ENCODE measurements at places on chromosomes 1 and 21.
A peak's percentile ranks its signal among the peaks of the same experiment; 100 is the strongest.

DNA sequence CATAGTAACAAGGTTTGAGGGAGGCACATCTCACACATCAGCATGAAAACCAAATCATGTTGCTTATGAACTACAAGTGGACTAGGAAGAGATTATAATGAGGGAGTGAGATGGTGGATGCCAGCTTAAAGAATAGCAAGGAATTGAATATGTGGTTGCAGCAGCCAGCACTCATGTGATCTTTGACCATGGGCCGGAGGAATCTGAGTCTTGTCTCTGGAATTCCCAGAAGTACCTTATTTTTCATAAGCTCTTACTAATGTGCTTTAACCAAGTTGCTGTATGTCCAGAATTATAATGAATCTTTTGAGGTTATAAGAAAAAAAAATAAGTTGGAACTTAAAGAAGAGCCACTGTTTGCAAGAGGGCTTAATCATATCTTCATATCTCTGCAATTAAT lies 97.0 kb downstream of the DISP1 start:
- no peak for DNase-seq

DNA sequence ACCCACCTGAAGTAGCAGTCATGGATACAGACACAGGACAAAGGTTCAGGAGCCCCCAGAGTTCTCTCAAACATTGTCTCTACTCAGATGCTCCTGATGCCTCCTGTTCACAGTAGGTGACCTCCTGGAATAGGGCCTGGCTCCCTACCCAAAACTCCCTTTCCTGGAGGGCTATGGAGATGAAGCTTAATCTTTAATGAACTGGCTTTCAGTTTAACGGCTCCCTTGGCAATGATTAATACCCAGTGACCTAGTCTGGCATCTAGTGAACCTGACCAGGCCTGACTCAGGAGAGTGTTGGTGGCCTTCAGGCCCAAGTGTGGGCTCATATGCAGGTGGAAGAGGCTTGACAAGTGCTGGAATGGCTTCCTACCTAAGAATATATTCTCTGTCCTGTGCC lies 65.2 kb upstream of the TRABD2B start:
- DNase-seq, result no peak

DNA sequence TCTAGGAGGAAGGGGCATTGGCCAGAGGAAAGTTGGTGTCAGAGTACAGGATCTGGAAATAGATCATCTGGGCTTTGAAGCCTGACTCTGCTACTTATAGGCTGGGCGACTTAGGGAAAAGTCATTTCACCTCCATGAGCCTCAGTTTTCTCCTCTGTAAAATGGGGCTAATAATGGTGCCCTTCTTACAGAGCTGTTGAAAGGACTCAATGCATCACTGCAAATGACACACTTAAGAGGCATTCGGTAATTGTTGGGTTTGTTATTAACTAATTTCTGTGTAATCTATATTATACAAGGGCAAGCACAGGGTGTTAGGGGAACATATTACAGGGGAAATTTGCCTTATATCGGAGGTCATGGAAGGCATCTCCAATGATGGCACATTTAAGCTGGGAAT lies 96.1 kb downstream of the KAZN start:
- DNase-seq, result no peak

DNA sequence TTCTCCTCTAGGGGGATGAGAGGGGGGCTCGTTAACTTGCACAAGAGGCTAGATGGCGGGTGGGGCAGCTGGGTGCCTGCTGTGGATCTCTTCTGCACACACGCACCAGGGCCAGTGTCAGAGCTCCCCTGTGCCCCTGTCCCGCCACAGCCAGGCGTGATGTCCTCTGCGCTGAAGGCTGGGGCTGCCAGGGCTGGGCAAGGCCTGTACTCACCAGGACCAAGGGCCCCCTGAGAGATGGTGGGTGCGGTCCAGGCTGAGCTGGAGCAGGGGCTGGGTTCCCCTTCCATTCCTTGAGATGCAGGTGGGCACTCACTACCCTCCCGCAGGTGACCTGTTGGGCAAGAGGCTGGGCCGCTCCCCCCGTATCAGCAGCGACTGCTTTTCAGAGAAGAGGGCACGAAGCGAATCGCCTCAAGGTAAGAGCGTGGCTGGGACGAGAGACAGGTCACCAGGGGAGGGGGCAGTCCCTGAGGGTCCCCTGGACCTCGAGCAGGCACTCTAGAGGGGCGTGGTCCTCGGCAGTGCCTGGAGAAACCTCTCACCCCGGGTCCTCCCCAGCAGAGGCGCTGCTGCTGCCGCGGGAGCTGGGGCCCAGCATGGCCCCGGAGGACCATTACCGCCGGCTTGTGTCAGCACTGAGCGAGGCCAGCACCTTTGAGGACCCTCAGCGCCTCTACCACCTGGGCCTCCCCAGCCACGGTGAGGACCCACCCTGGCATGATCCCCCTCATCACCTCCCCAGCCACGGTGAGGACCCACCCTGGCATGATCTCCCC lies 15.2 kb downstream of the SAMD11 start:
- no peak for DNase-seq

DNA sequence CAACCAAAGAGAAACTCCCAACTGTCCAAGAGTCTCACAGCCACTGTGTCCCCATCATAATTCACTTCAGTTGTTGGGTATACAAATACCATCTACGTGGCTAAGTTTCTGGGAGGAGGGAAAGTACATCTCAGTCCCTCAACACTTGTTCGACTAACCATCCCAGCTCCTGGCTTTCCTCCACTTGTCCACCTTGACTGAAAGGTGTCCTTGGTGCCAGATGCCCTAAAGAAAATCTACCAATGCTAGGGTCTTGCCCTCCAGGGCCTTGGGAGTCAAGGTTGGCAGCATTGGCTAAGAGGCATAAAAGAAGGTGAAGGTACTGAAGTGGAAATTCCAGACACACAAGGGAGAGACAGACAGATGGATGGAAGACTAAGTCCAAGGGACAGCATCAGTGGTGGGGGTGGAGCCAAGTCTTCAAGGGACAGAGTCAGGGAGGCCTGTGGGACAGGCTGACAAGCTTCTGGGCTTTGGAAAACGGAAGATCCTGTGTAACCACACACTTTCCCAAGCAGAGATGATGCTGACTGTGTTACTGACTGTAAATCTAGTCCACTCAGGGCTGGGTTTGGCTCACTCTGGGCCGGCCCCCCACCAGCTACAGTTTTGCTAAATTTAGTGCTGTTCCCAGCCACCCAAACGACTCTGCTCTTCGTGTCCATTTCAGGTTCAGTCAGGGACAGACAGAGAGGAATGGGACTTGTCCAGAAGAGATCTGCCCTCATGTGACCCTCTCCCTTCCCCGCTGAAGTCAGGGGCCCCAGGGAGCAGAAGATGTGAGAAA lies 60.1 kb downstream of the CD34 start:
- DNase-seq, result no peak

DNA sequence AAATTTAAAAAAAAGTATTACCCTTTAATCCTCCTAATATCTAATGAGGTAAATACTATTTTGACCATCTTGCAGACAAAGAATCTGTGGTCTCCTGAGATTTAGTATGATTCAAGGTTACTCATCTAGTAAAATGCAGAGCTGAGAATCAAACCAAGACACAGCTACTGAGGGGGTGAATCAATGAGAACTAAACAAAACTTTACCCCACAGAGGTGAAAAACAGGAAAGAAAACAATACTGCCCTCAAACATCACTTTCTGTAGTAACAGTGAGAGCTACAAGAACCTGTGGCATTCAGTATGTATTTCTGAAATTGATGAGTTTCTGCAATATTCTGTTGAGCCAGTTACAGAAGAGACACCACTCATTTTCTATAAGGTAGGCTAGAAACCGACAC lies 85.1 kb downstream of the JAK1 start:
- no peak for DNase-seq

- no peak for DNase-seq
These were observed 14.4 kb upstream of the EPS8L3 start for GRCh38 chr1:109777980-109778625.

DNA sequence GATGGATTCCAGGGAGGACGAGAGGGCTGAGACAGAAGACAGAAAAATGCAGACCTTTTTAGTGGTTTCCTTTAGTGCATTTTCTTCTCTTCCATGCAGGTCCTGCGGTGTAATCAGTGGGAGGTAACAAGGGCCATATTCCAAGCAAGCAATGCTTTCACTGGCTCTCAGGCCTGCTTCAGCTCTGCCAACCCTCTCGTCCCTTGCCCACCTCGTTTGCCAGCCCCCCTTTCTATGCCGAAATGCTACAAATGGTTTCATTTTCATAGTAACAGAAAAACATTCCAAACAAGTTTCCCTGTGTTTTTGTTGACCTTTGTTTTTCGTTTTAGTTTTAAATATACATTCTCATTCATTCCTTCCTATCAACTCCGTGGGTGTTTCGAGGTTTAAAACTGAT lies 443.1 kb downstream of the TTLL7 start:
- DNase-seq, result no peak

DNA sequence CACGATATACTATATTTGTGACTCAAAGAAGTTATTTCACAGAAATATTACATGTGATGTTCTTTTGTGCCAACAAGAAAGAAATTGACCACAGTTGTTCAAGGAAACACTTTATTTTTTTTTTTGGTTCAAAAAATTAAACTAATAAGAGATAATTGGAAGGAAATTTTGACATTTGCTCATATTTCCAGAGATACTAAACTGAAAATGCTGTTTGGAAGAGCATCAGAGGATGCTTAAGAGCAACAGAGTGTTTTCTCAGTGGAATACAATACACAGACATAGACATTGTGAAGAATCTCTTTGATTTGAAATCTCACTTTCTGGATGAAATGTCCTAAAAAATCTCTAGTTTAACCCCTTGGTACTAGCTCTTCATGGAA lies 760.4 kb upstream of the CXADR start:
- DNase-seq, result no peak

GRCh38 chr21:33036430-33037162 lies 10.9 kb downstream of the OLIG2 start:
- peak; percentile 35 for DNase-seq

- no peak for DNase-seq
These were observed 3.3 kb downstream of the ACTRT2 start for GRCh38 chr1:3024588-3024987.

- no peak for DNase-seq
These were observed 89.0 kb downstream of the NFIA start for GRCh38 chr1:61171346-61171745.

DNA sequence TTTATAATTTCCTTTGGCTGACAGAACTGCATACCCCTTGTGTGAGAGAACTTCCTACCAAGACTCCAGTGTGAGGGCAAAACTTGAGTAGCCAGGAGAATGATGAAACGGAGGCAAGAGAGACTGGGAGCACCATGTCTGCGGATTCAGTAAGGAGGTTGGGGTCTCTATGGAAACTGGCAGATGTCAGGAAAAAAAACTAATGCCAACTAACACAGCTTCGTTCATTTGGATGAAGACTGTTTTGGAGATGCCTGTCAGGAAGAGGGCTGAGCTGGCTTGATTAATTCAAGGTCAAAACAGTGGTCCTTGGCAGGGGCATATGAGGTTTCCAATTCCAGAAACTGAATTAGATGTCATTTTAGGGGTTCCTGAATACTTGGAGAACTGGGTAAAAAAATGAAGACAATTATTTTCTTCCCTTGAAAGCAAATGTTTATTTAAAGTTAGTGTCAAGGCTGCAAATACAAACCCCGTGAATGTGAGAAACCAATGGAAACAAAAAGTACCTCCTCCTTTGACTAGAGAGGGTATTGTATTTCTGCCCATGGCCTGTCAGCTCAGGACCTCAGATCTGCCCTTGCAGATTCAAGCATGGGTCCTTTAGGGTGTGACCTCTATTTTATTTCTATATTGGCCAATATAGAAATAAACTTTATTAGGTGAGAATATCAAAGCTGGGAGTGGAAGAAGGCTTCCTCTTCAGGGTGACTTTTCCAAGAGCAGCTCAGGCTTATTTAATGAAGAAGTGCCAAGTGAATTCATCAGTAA lies 110.5 kb downstream of the MAST2 start:
- no peak for DNase-seq

DNA sequence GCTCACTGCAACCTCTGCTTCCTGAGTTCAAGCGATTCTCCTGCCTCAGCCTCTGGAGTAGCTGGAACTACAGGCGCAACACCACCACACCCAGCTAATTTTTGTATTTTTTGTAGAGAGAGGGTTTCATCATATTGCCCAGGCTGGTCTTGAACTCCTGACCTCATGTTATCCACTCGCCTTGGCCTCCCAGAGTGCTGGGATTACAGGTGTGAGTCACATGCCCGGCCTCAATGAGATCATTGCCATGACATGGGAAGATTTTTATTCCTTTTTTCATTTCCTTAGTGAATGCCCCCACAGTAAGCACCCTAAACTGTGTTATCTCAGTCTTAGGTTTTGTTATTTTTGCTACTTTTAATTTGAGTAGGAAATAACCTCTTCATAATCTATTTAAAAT lies 977.9 kb downstream of the BRINP3 start:
- DNase-seq, result no peak

DNA sequence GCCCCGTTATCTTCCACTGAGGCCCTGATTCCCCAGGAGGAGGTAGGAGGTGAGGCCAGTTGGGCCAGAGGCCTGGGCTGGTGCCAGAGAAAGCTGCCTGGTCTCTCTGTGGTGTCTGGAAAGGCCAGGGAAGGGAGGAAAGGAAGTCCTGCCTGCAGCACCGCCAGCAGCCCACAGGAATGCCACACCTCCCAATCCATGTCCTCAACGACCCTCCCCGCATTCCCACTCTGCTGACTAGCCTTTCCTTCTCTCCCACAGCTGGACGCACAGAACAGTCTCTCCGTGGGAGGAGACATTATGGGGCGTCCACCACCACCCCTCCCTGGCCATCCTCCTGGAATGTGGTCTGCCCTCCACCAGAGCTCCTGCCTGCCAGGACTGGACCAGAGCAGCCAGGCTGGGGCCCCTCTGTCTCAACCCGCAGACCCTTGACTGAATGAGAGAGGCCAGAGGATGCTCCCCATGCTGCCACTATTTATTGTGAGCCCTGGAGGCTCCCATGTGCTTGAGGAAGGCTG lies 18.0 kb downstream of the CSF1 start:
- DNase-seq, result no peak

DNA sequence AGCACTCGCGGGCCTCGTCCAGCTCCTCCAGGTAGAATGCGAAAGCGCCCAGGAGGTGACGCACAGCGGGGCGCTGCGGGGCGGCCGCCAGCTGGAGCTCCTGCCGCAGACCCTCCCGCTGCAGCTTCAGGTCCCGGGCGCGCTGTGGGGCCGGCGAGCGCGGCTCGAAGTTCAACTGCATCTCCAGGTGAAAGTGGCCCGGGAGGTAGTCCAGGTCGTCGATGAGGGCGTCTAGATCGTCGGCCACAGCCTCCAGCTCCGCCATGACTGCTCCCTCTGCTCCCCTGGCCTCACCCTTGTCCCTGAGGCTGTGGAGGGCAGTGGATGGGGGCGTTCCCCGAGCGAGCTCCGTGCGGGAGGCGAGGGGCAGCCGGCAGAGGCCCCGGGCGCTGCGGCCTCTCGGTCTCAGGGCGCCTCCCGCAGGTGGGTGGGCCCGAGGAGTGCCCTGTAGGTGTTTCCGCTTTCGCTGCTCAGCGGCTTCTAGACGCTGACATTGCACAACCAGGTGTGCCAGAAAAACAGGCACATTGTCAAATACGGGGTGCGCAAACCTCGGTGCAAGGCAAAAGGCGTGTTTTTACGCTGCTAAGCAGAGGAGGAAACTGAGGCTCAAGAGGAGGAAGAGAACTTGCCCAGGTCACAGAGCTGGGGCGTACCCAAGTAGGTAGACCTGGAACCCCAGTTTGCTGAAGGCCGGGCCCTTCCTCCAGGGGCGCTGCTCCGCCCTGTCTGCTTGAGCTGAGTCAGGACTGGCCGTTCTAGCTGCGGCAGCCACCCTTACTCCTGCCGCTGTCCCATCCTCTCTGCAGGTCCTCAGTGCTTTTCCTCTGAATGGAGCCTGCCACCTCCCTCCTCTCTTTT lies at the start of gene TTC22:
Gene TTC22 (minus strand): TSS at position 425 of the 861 bp plus-strand sequence. CDS start 160 bp downstream, at position 265.
- peak; percentile 87 for DNase-seq
